Natural killer cell (primary cell): ENCODE measurements at places on chromosomes 11 and 22. TPM values are rescaled to one million over a fixed set of nuclear protein-coding genes. Genes with fewer than 3 reads are reported as not detected.

Gene RAB38
- total RNA-seq = 5.4 TPM

Gene FGF3
- not detected for total RNA-seq

Gene OR51B6
- total RNA-seq = not detected

Gene MUC5AC
- not detected for total RNA-seq

GRCh38 chr11:71202598-71202944, 49.8 kb downstream of the SHANK2 start:
- no peak for DNase-seq

DNA sequence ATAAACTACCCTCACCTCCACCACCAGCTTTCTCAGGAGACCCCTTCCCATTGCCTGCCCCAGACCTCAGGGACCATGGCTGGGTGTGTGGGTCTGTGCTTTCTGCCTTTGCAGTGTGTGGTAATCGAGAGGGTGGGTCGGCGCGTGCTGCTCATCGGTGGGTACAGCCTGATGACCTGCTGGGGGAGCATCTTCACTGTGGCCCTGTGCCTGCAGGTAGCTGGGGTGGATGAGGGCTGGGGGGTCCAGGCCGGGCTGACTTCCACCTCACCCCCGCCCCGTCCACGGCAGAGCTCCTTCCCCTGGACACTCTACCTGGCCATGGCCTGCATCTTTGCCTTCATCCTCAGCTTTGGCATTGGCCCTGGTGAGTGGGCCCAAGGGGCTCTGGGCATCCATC, 10.5 kb upstream of the MIF start:
- DNase-seq = no peak

- no peak for DNase-seq
Observed at GRCh38 chr11:2903672-2904011, 18.1 kb upstream of the CDKN1C start.

GRCh38 chr11:114821621-114822412, 143.5 kb downstream of the NXPE2 start:
- DNase-seq = no peak

GRCh38 chr11:111331711-111332479, 33.5 kb downstream of the POU2AF3 start:
- DNase-seq = no peak

DNA sequence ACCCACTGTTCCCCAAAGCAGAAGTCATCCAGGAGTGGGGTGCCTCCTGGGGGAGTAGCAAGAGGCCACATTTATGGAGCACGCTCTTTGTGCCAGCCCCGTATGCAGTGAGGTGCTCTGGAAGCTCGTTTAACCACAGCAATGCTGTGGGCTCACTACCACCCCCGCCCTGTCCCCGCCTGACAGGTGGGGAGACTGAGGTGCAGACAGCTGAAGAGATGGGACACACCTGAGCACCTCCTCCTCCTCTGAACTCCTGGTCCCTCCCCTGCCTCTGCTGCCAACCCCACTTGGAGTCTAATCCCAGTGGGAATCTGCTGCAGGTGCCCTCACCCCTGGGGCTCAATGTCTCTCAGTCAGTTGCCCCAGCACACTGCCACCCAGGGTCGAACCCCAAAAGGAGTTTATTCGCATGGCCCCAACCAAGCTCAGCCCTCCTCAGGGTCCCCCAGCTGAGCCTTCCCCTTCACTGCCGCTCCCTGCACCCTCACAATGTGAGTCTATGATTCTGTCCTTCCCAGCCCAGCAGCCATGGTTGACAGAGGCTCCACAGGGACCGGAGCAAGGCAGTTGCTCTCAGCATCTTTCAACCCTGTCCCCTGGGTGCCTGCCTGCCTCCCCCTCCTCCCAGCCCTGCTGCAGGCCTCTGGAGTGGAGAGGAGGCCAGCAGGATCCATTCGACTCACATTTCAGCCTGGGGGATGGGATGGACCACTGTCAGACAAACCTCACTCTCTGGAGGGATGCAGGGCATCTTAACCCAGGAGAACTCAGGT, 13.3 kb upstream of the BCR start:
- no peak for DNase-seq

DNA sequence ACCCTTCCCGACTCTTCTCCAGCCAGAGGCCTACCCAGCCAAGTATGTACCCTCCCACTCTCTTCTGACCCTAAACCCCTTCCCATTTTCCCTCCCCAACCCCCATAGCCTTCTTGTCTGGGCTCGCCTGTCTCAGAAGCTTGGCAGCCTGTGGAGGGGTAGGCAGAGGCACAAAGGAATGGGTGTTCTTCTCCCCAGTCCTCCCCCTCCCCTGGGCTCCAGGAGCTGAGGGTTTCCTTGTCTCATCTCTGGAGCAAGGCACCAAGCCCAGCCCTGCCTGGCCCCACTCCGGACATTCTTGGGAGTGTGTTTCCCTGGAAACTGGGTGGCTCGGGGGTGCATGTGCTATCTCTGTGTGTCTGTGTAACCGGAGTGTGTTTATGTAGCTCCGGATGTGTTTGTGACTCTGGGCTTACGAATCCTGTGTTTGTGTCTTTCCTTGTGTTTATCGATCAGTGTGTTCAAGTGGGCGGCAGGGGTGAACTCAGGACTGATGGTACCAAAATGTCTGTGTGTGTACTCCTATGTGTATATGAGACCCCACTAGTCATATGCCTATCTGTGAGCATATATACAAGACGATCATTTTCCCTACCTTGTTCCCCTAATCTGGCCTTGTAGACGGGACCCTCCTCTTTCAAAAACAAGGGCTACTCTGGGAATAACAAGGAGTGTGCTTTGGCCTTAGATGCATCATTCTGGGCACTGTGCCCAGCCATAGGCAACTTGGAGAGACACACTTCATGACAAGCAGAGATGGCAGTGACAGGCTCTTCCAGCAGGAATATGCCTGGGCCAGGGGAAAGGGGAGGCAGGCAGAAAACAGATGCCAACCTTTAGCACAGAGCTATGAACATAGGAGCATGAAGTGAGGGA, 10.9 kb downstream of the PHLDB1 start:
- DNase-seq = no peak

DNA sequence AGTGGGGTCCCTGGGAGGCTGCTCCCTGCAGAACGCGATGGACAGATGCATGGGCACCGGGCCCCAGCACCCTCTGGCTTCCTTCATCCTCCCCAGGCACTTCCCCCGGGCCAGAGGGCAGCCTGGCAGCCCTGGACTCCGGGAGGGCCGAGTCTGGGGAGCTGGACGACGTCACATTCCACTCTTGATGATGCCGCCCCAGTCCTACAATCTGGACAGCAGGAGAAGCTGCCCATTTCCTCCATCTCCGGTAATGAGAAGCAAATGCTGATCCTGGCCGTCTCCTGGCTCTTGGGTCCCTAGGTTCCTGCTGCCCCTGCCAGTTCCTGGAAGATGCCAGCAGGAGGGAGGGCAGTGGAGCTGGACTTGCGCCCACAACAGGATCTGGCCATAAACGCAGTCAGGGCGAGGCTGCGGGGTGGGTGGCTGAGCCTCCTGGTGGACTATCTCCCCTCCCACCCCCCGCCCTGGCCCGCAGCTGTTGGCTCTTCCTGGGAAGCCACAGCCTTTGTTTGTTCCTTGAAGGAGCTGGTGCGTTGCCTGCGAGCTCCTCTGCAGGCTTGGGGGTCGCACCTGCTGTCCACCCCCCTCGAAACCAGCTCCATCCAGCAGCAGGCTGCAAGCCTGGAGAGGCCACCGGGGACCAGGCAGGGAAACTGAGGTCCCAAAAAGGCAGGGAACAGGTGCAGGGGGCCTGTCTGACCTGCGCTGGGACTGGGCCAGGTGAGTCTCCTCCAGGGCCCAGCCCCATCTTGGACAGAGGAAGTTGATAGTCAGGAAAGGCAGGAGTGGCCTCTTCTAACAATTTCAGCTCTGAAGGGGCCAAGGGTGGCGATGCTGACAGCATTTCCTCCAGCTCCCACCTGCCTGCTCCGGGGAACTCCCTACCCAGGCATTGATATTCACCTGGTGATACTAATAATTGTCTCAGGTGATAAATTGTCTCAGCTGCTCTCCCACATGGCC, 17.9 kb upstream of the MUC6 start:
- no peak for DNase-seq

- DNase-seq = no peak
Observed at GRCh38 chr22:22449819-22450218, 58.7 kb downstream of the ZNF280B start.
